ENCODE measurements at places on chromosomes 2 and 18.

DNA sequence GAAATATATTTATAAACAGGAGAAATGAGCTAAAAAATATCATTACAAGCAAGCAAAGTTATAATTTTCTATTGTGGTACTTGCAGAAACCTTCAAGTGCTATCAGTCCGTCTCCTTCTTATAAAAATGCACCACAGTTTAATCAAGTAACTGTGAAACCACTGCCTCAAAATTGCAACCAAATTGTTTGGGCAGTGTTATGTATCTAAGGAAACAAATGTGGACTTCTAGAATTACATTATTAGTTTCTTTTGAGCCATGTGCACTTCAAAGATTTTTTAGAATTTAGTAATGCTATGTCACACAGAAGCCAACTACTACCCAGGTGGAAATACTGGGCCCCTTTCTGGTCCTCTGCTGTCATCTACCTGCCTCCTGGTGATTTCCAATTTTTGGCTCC, 495.6 kb downstream of the NYAP2 start:
- no peak for DNase-seq

DNA sequence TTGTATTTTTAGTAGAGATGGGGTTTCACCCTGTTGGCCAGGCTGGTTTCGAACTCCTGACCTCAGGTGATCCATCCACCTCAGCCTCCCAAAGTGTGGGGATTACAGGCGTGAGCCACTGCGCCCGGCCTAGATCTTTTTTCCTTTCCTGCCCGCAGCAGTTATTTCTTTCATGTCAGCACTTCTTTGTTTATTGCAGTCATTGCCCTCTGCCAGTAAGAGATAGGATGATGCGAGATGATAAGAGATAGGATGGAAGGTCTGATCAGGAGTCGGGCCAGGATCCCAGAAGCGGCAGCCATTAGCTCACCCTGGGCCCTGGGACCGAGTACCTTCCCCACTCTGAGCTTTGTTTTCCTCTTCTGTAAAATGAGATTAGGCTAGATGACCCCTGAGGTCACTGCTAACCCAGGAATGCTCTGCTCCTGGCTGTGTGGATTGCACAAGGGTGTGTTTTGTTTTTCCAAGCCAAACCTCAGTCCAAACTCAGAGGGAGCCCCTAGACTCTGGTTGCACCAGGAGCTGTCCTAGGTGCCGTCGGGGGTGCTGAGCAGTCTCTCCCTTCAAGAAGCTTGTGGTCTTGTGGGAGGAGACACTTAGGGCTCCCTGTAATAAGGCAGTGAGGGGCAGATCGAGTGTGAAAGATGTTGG, 63.3 kb downstream of the LPIN1 start:
- no peak for DNase-seq

DNA sequence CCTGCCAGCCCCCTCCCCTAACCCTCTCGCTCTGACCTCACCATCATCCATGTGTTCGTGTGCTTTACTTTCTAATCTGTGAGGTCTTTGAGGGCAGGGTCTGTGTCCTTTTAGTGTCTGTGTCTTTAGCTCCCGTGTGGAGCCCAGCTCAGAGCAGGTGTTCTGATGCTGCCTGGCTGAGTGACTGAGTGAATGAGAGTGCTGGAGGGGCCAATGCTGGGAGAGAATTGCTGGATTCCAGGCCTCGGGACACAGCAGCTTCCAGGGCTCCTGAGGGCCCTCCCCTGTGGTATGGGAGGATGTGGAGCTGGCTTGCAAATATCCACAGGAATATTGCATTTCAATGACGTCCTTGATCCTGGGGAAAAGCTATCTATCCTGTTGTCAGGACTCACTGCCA, 160.6 kb downstream of the ANKRD30B start:
- DNase-seq = no peak

DNA sequence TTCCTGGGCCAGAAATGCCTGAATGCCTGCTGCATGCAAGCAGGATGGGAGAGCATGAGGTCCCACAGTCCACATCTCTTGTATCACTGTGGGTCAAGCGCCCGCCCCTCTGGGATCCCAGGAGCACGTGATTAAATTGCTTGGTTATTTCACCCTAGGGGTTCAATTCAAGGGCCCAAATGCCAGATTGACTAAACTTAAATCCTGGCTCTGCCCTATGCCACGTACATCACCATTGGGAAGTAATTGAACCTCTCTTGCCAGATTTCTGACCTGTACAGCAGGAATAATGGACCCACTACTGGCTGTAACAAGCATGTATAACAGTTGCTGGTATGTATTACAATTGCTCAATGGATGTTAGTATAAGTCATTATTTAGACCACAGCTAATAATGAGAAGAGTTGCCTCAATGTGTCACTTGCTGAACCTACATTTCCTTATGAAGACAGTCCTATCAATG, 19.9 kb downstream of the FHL2 start:
- DNase-seq = no peak

- DNase-seq = no peak
Measured at GRCh38 chr2:54416166-54416813, 39.8 kb upstream of the SPTBN1 start.

DNA sequence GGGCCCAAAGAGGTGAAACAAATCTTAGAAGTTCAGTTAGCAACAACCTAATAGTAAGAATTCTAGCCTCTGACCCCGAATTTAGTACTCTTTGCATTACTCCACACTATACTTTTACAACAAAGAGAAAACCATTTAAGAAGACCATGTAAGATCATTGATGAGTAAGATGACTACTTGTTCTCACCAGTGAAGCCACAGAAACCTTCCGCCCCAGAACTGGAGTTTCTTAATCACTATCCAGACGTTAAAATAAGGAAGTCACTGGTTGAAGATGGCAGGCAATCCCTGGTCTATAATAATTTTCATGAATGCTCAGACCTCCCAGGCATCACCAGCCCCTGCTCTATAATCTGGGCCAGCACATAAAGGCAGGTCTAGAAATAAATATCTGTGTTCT, 95.0 kb downstream of the TMEM163 start:
- DNase-seq = no peak

DNA sequence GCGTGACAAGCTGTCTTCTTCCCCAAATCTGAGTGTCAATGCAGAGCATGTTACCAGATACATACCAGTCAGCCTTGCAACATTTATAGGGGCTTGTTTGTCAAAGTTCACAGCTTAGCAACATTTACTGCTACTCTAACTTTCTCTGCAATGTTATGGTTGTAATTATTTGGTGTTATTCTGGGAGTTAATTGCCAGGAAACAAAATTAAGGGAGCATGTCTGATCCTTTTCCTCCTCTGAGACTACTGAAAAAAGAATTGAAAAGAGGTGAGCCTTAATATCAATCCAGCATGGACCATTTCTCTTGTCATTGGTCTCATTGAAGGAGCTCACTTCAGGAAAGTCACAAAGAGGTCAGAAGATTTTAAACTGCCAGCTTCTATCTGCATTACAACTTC, 465.6 kb upstream of the LINC00305 start:
- no peak for DNase-seq

DNA sequence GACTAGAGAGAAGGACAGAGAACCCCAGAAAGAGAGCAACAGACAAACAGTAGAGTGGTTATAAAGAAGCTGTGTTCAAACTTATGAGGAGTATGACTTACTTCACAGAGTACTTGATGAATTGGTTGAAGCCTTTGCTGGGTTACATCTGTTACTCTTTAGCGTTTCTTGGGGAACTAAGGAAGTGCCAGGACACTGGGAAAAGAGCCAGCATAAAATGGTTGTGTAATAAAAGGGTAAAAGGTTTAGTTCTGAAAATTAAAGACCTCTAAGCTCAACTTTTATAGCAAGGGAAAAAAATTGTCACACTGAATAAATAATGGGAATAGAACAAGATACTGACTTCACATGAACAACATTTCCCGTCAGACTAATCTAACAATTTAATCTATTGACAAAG, 17.0 kb upstream of the STAT4 start:
- DNase-seq = no peak

GRCh38 chr2:160076914-160077313, 14.5 kb upstream of the PLA2R1 start:
- DNase-seq = no peak

DNA sequence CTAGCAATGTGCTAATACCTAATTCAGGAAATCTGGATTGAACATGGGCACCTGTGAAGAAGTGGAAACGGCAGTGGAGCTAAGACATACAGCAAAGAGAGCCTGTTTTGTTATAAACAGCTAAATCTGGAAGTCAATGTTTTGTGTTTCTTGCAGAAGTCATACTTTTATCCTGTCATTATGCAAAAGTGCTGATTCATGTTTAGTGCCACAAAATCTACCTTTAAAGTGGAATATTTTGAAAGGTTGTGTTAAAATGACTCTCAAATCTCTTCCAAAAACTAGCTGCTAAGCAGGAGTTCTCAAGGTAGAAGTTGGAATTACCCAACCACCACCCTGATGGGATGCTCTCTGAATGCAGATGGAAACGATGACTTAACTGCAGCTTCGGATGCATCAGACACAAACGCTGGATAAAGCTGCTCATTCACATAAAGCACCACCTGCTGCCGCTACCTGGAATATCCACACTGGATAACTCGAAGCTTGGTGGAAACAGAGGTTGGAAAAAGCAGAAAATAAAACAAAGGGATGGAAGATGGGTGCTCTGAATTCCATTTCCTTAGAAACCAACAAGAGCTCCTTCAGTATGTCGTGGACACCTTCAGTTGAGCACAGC, 132.6 kb upstream of the ZNF236 start:
- DNase-seq = no peak

GRCh38 chr2:213932-214693, 49.7 kb downstream of the SH3YL1 start:
- no peak for DNase-seq

DNA sequence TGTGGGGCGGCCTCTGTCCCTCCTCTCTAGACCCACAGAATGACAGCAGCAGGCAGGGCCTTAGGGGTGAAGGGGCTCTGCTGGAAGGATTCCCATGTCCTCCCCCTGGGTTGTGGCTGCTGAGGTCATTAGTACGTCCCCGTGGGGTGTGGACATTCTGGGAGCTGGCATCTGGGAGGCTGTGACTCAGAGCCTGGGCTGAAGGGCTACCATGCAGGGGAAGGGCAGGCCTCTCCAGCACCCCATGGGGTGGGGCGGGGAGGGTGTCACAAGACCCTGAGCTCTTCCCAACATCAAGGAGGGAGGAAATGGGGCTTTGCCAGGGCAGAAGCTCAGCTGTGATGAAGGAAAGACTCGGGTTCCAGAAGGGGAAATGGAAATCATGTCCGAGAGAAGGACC, 105.8 kb upstream of the SMAD2 start:
- no peak for DNase-seq

DNA sequence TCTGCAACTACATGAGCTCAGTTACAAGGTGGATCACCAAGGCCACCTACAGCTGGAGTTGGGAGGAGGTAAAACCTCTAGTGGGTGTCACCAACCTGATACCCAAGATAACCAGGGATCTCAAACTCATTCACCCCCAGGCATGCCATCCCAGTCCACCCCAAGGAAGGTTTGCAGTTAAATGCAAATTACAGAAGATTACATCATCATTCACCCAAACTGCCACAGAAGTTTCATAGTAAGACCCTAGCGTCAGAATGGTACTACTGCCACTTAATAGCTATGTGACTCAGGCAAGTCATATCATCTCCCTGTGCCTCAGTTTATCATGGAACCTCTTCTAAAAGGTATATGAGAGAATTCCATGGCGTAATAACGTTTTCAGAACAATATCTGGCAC, 111.2 kb downstream of the MYO5B start:
- DNase-seq = no peak

GRCh38 chr2:28068088-28068487, 177.6 kb downstream of the BABAM2 start:
- no peak for DNase-seq

GRCh38 chr2:25380586-25381375, 39.1 kb upstream of the DNMT3A start:
- no peak for DNase-seq
